Kidney capillary endothelial cell (primary cell): ENCODE measurements at places on chromosomes 16 and 17.

DNA sequence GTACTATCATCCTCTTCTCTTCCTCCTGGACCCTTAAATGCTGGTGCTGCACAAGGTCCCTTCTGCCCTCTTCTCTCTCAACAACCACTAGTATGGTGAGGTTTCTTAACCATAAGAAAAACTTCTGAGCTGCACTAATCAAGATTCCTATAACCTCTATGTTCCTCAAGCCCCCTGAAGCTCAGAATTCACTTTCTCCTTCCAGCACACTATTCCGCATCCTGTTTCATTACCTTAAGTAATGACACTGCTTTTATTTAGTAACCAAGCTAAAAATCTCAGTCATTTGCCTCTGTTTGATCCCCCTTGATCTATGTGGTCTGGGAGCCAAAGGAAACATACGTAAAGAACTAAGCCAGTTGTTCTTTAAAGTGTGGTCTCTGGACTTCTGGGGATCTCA lies 20.1 kb downstream of the KANSL1 start:
- no peak for DNase-seq

DNA sequence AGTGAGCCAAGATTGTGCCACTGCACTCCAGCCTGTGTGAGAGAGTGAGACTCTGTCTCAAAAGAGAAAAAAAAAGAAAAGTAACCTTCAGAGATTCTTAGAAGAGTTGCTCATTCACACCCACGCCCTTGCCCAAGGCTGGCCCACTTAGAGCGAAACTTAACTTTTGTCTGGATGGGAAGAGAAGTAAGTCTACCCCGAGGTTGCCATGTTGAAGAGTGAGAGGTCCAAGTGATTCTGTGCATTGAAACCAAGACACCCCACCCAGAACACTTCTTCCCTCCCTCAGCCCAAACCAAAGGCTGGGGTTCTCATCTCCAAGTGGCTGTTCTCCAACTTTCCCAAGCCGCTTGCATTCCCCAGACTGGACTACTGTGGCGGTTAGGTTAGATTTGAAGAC lies 2.4 kb upstream of the CISD3 start:
- no peak for DNase-seq

- no peak for DNase-seq
These were observed 889 bp downstream of the MBTD1 start for GRCh38 chr17:51258756-51259563.

- DNase-seq: no peak
These were observed 103.8 kb downstream of the MARF1 start for GRCh38 chr16:15539197-15539596.

- no peak for DNase-seq
These were observed 220.0 kb downstream of the SOX9 start for GRCh38 chr17:72340836-72341235.

DNA sequence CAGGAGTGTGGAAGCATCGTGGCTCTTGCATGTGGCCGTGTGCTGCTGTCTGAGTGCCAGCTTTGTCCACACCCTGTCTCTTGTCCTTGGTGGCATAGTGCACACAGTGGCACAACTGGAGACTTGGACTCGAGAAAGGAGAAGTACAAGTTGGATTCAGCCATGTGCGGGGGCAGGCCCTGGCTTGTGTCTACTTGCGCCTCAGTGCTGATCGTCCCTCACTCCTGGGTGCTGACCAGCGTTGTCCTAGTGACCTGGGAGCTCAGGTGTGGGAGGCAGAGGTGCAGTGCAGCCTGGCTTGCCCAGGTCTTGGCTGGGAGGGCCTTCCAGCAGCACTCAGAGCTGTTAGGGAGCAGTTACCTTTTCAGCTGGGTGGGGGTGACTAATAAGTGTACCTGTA lies 20.6 kb downstream of the MPRIP start:
- DNase-seq: no peak

- no peak for DNase-seq
These were observed 17.2 kb upstream of the PRM1 start for GRCh38 chr16:11298143-11298900.

DNA sequence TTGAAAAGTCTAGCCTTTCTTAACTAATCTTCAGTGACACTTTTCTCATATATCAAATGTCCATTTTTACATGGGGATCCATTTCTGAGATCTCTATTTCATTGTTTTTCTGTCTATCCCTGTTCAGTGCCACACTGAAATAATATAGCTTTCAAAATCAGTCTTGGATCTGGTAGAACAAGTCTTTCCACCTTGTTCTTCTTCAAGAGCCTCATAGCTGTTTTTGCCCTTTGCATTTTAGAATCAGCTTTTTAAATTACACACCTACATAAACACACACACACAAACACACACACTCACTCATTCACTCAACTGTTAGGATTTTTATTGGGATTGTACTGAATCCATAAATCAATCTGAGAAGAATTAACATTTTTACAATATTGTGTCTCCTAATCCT lies 19.2 kb downstream of the GSDMB start:
- no peak for DNase-seq

DNA sequence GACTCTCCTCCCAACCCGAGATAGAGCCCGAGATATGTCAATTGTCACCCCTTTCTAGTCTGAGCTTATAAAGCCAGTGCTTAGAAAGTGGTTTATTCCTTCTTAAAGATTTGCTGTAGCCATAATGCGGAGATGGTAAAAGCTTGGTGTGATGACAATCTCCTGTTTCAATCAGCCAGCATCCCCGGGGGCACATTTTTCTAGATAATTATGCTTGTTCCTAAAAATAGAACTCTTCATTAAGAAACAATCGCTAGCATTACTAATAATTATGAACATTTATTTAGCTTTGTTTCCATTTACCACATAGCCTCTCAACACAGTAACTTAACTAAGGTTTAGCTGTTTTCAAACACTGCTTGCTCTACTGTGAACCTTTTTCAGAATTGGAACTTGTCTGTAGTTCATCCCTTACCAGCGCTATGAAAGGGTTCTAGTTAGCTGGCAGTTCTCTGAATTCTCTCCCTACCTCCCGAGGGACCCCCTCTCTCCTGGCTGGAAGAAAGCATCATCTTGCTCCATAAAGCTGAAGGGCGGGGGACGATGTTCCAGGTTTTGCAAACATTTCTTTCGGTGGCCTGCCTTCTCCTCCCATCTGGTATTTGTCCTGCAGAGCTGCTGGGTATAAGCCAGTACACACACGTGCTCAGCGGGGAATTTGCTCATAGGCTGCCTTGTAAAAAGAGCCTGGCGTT lies 922 bp upstream of the MRPL58 start:
- DNase-seq: no peak

GRCh38 chr17:65556014-65556909 lies 5.2 kb downstream of the AXIN2 start:
- DNase-seq: no peak

GRCh38 chr17:48261297-48261880 lies 153.8 kb downstream of the SNX11 start:
- DNase-seq: peak; percentile 84
